Activated CD8-positive, alpha-beta memory T cell treated with anti-CD3 and anti-CD28 coated beads for 48 hours (primary cell): ENCODE measurements at places on chromosomes 12 and 14.

DNA sequence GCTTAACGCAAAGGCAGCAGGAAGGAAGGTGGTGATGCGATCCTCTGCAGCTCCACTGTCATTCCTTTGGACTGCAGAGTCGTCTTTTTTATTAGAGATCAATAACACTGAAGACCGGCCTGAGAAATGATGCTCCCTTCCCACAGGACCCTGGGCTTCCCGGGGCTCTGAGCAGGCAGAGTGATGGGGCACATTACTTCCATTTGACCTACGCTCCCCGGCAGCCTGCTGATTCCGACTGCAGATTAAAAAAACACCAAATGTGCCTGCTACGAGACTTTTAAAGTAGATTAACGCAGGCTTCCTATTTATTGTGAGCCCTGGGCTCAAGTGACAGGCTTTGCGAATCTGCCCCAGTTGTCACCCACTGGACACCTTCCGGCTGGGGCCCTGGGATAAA, 37.5 kb downstream of the KCNA1 start:
- no peak for DNase-seq

GRCh38 chr12:92412856-92413255, 267.2 kb upstream of the BTG1 start:
- no peak for DNase-seq

DNA sequence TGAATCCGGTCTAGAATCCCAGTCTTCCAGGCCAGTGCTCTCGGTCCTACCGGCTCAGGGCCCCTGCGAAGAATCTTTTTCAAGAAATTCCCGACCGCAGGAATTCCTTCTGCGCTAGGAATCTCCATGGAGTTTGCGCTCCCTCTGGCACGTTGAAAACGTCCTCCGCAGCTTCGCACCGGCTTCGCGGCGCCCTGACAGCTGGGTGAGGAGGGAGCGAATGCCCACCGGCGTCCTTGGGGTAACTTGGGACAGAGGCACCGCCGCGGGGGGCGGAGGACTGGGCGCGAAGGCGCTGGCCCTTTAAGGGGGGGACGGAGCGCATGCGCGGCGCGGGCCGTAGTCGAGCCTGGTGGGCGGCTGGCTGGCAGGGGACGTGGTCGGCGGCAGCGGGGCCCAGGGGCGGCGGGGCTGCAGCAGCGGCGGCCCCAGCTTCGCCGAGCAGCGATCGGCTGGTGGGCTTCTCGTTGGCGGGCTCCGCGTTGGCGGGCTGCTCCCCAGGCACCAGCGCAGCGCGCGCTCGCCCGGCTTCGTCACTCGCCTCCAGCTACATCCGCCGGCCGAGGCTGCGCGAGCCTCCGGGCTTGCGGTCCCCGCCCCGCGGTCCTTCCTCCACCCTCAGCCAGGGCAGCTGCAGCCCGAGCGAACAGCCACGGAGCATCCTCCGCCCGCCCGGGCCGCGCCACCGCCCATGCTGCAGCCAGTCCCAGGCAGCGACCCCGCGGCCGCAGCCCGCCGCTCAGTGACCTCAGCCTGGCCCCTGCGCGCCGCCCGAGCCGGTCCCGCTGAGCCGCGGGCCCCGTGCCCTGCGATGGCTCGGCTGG, at the start of gene VASH1:
Gene VASH1 (plus strand): TSS at position 333 of the 824 bp plus-strand sequence. CDS start 1,354 bp downstream, outside the sequence.
- DNase-seq = peak; percentile 40

DNA sequence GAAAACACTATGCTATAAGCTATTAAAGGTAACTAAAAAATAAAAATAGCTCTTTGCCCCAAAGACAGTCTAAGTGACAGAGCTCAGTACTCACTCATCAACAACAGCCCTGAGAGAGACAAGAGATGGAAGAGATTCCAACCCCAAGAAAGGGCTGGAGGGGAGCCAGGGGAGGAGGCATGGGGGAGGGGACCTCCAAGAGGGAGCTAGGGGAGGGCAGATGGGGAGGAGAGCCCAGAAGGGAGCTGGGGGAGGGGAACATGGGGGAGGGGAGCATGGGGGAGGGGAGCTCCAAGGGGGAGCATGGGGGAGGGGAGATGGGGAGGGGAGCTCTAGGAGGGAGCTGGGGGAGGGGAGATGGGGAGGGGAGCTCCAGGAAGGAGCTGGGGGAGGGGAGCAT, 7.7 kb downstream of the SSH1 start:
- DNase-seq = no peak

DNA sequence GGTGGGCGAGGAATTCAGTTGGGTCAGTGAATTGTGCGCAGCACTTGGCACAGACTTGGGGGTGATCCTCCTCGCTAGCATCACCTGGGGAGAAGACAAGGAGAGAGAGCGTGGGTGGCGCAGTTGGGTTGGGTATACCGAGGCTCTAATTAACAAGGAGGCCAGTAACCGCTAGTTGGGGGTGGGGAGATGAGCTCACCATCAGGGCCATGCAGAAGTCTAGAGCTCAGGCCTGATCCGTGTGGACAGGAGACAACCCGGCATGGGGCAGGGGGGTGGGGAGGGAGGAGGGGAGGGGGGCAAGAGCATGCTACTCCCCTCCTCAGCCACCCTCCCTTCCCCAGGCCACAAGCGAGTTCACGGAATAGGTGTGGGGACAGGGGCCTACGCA, 580 bp downstream of the SALL2 start:
- DNase-seq = no peak

DNA sequence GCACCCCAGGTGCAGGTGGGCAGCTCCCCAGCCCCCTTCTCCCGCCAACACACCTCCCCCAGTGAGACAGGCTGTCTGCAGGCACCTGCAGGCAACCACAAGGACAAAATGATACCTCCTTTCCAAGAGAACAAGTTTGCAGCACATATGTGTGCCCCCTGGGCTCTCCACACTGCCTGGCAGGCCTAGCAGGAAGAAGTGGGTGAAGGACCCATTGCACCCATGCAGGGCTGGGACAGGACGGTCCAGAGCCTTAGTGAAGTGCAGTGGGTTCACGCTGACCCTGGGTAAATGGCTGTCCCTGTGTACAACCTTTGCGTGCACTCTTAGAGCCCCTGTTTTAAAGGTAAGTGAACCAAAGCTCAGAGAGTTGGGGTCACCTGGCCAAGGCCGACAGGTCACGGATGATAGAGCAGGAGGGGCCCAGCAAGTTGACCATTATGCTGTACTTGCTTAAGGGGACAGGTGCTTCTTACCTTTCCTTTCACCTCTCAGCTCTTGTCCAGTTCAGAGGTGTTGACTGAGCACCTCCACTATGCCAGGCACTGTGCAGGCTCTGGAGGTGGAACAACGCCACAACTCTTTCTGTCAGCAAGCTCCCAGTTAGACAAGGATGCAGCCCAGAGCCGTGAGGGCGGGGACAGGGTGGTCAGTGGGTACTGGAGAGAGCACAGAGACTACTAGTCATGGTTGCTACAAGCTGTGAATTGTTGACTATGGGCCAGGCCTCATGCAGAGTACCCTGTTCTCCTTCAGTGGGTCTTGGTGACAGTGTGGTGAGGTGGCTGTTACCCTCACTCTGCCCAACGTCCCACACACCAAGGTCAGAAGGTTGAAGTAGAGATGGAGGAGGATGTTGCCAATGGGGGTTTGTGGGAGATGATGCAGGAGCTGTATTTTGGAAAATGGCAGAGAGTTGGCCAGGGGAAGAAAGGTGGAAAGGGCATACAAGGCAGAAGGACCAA, 125.9 kb downstream of the PAPOLA start:
- DNase-seq = no peak

DNA sequence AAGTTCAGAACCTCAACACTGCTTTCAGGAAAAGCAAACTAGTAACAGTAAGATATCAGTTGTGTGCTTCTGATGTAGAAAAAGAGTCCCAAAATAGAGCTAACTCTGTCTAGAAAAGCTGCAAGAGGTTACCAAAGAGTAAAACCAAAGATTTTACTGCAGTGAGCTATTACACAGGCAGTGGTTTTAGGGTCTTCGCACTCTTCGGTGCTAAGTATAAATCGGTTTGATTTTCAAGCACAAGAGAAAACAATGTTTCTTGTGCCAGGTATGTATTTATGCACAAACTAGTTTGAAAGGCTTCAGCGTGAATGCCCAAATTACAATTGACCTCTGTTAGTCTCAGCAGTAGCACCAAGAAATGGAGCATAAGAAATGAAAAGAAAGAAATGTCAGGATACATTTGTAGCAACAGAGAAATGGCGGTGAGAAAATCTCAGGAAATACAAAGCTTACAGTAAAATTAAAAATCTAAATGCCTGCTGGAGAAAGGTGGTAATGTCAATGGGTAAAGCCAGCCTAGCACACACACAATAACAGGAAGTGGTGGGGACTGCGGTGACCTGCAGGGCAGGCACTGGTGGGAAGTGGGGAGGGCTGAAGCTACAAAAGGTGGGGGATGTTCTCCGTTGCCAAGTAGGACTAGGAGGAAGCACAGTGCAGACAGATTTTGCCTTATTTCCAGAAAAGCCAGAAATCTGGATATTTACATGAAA, 18.0 kb upstream of the DYRK2 start:
- DNase-seq = peak; percentile 40
